ENCODE measurements at places on chromosomes 2 and 18.

DNA sequence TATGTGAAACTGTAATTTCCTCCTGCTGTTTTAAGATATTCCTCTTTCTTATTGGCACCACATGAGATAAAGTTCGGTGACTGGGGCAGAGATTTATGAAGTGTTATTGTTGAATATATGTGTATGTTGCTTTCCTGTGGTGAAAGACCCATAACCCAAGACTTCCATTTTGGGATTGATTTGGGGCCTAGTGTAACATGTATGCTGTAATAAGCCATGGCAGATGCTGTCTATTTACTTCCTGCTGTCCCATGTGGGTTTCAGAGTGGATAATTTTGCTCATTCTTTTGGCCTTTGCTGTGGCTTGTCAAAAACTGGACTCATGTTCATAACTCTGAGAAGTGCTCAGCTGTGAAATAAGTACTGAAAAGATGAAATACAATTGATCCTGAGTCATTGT is 10.8 kb upstream of the MYO1B start:
- DNase-seq = no peak

GRCh38 chr2:69191634-69192033 is 178.7 kb downstream of the ANTXR1 start:
- DNase-seq = no peak

- no peak for DNase-seq
These were observed 844.9 kb upstream of the CRIM1 start for GRCh38 chr2:35510636-35511035.

DNA sequence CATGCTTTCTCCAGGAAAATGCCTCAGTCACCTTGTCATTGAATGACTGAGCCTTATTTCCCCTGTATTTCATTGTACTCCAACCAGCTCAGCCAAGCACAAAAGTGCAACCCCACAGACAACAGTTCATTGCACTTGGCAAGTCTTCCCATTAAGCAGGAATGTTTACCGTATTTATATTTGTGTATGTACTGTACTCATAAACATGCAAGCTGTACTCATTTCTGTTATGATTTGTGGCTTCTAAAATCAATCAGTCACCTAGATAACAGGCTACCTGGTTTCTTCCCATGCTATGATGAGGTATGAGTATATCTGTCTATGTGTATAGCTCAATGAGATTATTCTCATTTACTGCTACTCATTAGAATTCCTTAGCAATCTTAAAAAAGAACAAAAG is 505.5 kb upstream of the FAM98A start:
- no peak for DNase-seq

GRCh38 chr2:28359222-28360057 is 33.2 kb upstream of the FOSL2 start:
- DNase-seq = peak; percentile 90

- no peak for DNase-seq
These were observed 199.4 kb downstream of the NYAP2 start for GRCh38 chr2:225598897-225599296.

DNA sequence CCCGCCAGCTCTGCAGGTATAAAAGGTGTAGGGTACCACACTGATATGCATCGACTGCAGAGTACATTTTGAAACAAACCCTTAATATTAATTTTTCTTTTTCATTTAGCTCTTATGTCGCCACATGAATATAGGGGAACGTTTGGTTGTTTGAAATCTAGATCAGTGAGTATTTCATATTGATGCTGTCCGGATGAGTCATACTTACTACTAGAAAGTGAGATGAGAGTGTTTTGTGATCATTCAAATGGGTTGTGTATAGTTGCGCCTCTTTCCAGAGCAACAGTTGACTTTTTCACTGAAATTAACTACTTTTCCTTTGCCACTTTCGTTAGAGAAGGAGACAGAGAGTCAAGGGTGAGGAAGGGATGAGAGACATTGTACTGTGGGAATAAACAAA is 24.6 kb downstream of the NPAS2 start:
- no peak for DNase-seq

GRCh38 chr18:6728331-6728730 is 1.2 kb upstream of the ARHGAP28 start:
- no peak for DNase-seq

Measured in activated naive CD4-positive, alpha-beta T cell treated with anti-CD3 and anti-CD28 coated beads, Interleukin-2, amount 10 ng/mL, durations not matched to agents 7 days and 5 days (primary cell).